ENCODE measurements at places on chromosomes 11 and 22.

DNA sequence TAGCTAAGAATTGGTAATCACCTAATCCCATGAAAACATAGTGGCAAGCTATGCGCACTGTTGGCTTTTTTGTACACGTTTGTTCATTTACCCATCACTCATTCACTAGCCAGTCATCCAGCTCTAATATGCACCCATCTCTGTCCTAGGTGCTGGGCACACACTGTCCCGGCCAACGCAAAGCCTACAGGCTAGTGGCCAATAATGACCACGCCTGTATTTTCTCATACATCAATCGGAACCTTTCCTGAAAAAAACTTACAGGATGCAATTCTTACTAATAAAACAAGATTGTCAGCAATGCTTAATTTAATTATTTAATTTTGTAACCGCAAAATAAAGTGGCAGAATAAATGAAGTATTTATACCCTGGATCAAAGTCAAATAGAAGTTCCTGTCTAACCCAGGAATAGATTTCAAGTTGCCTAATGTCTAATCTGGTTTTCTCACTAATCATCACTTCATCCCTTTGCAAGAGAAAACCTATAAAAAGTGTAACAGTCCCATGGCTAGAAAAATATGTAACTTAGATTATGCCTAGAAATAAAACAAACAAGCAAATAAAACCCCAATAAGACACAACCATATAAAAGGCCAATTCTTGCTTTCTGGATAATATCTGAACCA lies 143.3 kb upstream of the BLID start:
- DNase-seq: no peak

DNA sequence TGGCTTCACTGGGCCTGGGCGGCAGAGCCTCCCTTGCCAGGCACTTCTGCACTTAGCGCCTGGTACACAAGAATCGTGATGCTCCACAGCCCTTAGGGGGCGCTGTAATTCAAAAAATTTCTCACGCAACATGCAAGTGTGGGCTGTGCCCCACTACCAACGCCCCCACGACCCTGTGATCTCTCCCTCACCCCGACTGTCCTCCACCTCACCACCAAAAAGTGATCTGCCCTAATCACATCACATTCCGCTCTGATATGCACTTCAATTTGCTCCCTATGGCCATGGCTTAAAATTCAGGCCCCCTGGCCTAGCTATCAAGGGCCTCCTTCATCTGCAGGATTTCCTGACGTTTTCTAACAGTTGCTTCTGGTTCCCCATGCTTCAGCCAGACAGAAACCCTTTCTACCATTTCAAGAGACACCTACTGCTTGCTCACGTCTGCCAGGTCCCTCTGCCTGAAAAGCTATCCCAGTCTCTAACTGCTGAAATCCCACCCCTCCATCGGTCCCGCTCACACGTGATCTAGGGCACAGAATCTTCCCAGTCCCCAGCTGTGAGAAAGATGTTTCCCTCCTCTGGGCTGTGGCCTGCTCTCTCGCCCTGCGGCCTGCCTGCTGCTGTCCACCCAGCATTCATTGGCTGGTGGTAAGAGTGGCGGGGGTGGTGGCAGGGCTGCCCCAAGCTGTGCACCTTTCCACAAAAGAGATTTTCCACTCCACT lies 27.9 kb upstream of the LRRC32 start:
- DNase-seq: no peak

GRCh38 chr11:69122630-69123431 lies 32.9 kb upstream of the SMIM38 start:
- peak; percentile 71 for DNase-seq

DNA sequence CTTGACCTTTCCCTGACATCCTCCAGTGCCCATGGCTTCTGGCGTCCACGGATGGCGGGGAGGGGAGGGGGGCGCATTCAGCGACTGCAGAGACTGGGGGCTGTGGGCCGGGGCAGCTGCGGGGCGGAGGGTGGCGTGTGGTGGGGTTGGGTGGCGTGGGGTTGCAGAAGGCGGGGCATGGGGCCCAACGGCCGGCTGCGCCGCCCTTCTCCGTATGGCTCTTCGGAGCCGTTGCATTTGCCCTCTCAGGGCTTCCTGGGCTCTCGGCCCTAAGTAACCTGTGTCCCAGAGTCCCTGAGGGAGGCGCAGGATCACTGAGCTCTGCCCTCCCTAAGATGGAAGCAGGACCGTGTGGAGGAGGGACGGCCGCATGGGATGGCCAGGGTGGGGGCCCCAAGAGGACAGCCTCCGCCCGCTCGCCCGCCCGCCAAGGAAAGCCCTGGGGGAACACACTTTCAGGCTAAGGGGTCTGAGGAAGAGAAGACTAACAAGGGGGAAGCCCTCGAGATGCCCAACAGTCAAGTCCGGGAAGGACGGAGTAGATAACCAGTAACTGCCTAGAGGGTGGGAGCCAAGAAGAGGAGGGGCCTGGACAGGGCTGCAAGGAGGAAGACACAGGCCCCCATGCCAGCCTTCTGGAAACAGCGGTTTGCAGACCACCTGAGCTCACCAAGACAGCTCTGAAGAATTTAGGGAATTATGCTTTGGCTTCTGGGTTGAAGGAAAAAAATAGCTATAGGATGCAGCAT lies 9.2 kb upstream of the AIFM3 start:
- DNase-seq: no peak

DNA sequence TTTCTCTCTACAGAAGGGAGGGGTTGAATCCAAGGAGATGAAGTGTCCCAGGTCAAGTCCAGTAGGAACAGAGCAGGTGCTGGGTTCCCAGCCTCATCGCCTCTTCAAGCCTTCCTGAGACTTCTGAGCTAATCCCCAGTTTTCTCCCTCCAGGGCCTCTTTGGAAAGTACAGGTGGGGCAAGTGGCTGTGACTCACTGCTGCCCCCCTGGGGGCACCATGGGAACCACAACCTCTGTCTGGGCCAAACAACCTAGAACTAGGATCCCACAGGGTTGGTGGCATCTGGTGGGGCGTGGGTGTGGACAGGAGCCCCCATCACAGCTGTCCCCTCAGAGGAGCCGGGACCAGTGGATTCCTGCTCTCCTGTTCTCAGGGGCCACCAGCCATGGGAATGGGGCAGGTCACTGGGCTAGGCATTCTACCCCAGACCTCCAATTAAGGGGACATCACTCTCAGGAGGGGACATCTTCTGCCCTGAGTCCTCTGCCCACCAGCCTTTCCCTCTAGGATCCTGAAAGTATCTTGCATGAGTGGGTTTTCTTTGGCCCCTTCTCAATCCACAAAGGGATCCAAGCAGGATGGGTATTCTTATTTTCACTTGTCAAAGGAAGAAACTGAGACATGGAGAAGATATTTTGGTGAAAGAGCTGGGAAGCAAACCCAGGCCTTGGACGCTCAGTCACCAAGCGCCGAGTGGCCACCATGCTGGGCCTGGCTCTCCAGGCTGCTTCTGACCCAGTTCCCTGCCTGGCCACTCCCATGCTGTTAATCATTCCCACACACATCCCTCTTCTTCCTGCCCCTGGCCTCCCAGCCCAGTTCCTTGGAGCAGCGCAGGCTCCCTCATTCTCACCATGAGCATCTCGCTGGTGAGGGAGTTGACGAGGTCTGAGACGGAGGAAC lies 23.8 kb downstream of the LRRC10B start:
- peak; percentile 18 for DNase-seq

DNA sequence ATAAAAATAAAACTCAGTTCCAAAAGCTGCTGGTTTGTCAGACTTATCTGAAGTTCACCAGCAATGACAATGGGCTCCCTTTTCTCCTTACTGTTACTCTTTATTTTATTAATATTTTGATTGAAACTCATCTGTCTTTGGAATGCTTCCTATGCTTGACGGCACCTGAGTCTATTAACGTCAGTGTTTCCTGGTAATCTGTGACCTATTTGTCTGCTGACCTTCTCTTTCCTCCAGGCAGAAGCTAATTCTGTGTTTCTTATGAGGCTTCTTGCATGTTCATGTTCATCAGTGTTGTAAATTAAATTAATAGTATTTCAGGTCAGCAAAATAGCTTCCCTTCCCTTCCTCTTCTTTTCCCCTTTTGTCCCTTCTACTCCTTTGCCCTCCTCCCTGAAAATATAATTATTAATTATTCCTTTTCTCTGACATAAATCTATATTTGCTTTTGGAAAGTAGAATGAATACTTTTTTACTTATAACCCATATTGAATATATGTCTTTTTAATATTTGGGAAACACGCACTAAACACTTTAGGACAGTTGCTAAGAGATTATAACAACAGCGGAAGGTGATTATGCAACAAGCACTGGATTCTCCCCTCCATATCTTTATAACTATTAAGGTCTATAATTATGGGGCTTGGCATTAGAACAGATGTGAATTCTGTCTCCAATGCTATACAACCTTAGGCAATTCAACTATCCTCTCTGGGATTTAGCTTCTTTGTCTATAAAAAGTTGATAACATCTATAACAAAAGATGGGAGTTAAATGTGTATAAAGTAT lies 32.1 kb upstream of the PCF11 start:
- DNase-seq: no peak

DNA sequence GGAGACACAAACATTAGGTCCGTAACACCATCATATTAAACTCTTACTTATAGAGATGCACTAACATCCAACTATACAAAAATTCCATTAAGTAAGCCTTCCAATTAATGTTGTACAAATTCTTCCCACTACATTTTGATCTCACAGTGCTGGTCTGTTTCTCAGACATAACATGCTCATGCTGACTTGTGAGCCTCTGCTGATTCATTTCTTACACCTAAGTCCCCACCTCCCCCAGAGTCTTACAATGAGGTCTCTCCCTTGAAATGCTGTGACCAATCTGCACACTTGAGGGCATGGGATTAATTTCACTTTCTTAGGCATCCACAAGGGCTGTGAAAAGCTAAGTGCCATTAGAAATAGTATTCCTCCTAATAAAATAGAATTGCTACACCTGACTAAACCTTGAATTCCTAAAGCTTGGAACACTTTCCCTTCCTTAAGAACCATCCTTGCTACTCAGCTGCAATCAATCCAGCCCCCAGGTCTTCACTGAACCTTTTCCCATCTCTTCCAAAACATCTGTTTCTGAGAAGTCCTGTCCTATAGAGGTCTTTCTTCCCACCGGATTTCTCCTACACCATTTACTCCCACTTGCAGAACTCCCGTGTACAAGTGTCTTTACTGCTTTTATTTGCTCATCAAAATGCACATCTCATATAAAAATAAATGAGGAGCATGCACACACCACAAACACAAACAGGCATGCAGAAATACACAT lies 2.0 kb downstream of the HBG1 start:
- no peak for DNase-seq

GRCh38 chr11:45314900-45315299 lies 28.8 kb upstream of the SYT13 start:
- DNase-seq: no peak

- no peak for DNase-seq
These were observed at the start of gene SLC25A18 for GRCh38 chr22:17562906-17563870. Gene SLC25A18, plus strand, starts transcription at chr22:17563498. Its CDS starts 16,447 bp downstream, at chr22:17579945.

DNA sequence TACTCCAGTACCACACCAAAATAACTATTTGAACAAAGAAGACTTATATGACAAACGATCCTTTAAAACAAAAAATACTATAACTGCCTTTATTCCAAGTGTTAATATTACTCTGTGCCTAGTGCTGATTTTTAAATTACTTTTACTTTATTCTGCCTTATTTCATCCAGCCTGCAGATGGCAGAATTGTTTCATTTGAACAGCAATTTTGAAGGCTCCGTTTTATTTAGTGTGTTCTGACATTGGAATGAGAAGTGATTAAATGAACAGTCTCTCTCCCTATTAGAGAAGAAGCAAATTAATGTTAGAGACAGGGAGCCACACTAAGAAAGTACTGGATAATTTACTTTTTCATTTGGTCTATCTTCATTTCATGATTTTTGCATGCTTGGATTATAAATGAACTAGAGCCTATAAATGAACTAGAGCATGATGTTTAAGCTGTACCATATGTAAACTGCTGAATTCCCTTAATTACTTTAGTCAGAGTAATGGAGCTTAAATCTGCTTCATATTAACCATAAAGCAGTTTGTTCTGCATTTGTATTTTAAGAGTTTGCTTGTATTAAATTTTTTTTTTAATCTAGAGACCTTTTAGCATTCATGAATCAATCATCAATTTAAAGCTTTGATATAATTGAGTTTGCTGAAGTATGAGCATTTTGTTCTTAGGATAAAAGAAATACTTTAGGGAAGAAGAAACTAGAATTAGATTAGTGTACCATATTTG lies 9.8 kb downstream of the PDHX start:
- DNase-seq: peak; percentile 13

DNA sequence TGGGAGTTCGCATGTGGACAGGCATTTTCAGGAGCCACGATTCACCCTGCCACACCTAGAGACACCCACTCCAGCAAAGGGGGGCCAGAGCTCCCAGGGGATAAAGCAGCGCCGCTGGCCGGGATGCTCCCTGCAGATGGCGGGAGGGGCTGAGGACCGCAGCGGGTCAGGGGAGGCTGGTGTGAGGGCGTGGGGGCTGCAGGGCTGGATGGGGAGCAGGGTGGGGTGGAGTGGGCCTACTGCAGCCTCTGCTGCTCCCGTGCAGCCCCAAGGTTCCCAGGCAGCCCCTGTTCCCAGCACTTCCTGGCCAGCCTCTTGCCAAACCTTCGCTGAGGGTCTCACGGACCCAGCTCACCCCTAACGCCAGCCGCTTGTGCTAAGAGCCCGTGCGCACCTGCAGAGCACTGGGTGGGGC lies 13.0 kb downstream of the MUC5B start:
- DNase-seq: no peak

DNA sequence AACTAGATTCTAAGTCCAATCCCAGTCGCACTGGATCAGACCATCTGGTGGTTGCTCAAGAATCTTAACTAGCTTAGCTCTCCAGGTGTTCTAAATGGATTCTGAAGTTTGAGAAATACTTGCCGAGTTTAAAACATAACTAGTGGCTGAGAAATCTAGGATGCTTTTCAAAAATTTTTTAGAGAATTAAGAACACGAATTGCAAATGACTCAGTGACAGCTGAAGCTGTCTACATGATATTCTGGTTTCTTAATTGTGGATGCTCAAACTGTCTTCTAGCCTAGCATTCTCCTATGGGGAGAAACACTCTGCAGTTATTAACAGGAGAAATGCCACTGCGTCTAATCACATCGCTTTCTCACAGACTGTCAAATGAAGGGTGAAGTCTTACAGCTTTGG lies 20.2 kb upstream of the TP53AIP1 start:
- DNase-seq: no peak

DNA sequence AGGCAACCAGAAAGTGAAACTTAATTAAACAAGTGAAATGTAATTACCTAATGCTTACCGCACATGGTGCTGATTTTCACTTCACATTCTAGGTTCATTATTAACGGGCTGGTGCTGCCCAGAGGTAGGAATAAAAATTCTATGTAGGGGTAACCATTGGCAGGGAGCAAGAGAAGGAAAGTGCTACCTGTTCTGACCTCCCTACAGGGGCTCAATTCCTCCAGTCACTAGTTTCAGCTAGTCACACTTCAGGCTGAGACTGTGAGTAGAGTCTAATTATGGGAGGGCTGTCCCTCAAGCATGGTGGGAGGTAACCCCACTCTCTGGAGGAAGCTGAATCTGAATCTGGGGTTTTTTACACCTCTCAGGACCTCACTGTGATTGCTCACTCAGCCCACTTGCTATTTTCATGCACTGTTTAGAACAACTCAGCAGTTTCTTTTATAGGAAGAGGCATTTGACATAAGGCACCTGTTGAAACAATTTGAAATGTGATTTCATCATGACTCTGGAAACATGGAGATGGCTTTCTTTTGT lies 75.4 kb downstream of the MAML2 start:
- DNase-seq: peak; percentile 50

- DNase-seq: no peak
These were observed 35.9 kb upstream of the TRIM29 start for GRCh38 chr11:120173807-120174206.

GRCh38 chr11:8243458-8243857 lies 20.2 kb downstream of the LMO1 start:
- DNase-seq: no peak
